Inflammatory macrophage (primary cell): ENCODE measurements at places on chromosomes 13 and 19.

DNA sequence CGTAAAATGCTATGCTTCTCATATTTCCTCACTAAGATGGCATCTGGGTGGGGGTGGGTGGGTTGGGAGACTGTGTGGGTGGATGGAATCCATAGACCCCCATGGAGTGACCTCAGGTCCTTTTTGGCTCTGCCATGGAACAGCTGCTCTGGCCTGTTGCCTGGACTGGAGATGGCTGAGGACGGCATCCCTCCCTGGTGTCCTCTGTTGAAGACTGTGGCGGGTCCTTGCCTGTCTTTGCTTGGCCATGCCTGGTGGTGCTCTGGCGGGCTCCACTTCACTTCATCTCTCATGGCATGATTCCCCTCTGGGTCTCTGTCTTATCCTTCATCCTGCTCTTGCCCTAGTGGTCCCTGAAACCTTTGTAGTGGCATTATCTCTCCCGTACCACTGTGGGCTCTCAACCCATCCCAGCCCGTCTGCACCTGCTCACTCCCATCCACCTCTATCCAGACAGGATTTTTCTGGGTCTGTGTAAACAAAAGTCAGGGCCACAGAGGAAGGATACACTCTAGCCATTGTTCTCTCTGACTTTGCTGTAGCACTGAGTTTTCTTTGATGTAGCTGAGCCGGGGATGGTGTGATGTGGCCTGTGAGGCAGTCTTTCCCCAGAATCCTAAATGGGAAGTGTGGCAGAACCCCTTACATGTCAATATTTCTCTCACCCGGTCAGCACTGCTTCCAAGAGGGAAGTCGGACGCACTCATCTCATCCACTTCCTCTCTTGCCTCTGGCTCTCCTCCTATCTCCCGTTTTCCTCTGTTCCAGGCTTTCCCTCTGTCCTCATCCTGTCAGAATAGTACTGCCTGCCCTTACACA lies 36.1 kb downstream of the WDFY2 start:
- peak; percentile 42 for DNase-seq

DNA sequence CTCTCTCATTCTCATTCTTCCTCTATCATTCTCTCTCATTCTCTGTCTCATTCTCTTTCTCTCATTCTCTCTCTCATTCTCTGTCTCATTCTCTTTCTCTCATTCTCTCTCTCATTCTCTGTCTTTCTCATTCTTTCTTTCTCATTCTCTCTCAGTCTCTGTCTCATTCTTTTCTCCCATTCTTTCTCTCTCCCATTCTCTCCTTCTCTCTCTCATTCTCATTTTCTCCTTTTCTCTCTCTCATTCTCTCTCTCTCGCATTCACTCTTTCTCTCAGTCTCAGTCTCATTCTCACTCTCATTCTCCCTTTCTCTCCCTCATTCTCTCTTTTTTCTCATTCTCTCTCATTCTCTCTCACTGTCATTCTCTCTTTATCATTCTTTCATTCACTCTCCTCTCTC lies 152.0 kb upstream of the UQCRFS1 start:
- DNase-seq = no peak

DNA sequence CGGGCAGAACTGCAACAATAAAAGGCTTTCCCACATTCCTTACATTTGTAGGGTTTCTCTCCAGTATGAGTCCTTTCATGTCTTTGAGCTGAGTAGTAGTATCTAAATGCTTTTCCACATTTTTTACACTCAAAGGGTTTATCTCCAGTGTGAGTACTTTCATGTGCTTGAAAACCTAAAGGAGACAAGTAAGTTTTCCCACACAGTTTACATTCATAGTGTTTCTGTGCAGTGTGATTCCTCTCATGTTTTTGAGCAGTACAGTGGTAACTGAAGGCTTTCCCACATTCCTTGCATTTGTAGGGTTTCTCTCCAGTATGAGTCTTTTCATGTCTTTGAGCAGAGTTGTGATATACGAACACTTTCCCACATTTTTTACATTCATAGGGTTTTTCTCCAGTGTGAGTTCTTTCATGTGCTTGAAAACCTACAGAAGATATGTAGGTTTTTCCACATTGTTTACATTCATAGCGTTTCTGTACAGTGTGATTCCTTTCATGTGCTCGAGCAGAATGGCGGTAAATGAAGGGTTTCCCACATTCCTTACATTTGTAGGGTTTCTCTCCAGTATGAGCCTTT lies 47.0 kb downstream of the ZNF44 start:
- no peak for DNase-seq

- DNase-seq = no peak
Measured at GRCh38 chr19:37565370-37565669, 29.3 kb downstream of the ZNF571 start.

DNA sequence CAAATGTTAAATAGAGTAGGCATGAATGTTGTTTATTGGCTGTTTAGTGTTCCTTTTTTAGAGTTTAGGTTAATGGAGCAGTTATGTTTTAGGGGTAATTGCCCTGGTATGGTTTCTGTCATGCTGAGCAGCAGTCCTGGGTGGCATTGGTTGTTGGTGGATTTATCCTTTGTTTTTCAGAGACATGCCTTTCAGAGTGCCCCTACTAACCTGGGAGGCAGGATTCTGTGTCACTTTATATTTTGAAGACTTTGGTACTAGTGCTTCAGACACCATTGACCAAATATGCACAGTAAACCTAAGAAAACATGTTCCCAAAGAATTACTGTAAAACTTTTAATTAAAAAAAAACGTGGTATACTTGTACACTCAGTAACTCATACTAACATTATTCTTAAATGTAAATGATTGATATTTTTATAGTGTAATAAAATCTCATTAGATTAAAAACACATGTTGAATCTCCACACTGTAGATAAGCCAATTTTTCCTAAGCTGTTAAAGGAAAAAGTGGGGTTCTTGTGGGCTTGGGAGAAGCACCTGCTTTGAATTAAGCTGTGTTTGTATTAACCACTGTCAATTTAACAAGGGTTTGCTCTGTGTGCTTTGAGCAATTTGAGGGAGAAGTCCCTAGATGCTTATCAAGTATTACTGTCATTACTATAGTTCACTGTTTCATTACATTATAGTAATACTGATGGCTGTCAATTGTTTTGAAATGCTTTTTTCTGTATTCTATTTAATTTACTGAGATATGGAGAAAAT lies 133.2 kb downstream of the LMO7 start:
- DNase-seq = no peak

GRCh38 chr19:750640-751423 lies at the start of gene MISP:
TSS of gene MISP (plus strand) at chr19:751112. CDS start at chr19:756947, 5,835 bp downstream.
- DNase-seq = no peak

GRCh38 chr19:7926021-7926726 lies at the start of gene CTXN1:
TSS of gene CTXN1 (minus strand) at chr19:7926135. CDS start at chr19:7925538, 597 bp downstream.
- DNase-seq = peak; percentile 67

DNA sequence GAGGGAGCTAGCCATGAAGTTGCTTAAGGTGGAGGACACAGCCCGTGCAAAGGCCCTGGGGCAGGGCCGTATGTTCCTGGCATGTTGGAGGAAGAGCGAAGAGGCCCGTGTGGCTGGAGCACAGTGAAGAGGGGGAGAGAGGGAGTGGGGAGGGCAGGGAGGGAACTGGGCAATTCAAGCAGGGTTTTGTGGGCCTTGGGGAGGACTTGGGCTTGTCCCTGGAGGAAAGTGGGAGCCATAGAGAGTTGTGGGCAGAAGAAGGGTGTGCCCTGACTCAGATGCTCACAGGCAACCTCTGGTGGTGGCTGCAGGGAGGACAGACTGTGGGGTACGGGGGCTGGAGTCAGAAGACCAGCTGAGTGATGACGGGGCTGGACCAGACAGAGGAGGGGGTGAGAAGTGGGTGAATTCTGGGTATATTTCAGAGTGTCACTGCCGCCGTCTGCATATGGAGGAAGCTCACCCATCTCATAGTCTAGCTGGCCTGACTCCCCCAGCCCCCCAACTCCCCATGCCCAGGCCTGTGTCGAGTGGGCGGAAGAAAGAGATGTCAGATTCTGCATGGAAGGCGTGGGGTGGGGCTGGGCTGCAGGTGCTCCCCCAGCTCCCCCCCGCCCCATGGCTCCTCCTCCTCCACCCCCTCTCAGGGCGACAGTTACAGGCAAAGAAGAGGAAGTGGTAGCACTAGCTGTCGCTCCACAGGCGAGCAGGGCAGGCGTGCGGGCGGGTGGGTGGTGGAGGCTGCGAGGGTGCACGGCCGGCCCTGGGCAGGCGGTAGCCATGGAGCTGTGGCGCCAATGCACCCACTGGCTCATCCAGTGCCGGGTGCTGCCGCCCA lies at the start of gene VAV1:
Gene VAV1, plus strand, starts transcription at position 681 of the 838 bp plus-strand sequence. Its CDS starts 100 bp downstream, at position 781.
- DNase-seq = peak; percentile 94

GRCh38 chr13:59538512-59538911 lies 625.2 kb downstream of the DIAPH3 start:
- no peak for DNase-seq

DNA sequence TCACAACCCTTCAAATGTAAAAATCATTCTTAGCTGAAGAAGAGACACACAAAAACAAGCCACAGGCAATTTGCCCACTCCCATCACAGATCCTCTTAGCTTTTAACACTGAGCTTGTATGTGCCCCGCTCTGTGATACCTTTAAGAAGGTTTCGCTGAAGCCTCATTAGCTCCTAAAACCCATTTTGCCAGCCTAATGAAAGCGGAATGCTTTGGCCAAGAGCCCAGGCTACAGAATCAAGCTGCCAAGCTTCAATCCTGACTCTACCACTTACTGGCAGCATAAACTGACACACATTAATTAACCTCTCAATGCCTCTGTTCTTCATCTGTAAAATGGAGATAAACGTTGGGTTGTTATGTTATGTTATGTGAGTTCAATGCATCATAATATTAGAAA lies 10.5 kb downstream of the ZNF112 start:
- no peak for DNase-seq

- DNase-seq = no peak
Measured at GRCh38 chr19:15170345-15170744, 30.4 kb downstream of the NOTCH3 start.

DNA sequence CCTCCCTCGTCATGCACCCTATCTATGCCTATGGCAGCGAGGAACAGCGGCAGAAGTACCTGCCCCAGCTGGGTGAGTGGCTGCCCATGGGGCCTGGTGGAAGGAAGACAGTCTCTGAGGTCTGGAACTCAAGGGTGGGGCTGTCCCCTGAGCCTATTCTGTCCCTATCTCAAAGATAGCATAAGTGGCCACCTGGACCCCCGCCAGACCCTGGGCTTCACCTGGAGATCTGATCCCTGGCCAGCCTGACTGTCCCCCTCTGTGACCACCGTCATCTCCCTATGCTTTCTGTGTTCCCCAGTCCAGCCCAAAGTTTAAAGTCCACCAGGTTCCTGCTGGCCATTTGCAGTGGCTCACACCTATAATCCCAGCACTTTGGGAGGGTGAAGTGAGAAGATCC lies 2.6 kb downstream of the GCDH start:
- no peak for DNase-seq

DNA sequence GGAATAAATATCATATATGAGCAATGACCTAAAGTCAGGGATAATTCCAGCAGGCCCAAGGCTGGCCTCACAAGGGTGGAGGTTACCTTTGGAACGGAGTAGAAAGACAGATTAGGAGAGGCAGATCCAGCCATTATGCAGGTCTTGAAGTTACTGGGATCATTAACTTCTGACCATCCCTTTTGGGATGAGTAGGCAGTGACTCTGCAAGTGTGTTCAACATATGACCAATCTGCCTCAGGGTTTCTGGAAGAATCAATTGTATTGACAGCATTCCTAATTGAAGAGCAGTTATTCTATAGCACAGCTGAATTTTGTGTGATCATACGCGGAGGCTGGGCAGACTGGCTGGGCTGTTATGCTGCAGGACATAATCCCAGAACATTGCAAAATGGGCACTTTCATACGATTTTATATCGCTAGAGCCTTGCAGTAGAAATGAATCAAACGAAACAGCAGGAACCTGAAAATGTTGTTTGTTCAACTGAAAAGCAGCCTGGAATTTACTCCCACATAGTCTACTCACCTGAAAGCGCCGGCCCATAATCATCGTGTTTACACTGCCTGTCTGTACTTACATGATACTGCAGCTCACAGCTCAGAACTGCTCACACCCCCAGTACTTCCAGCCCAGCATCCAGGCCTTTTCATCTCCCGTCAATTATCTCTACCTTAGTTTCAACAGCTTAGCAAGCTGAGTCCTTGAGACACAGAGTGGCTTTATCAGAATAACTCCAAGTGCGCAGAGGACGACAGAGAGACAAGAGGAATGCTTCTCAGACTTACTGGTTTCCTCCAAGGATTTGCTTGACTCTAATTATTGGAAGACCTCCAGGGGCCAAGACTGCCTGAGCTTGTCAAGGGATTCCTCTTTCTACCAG lies 556.1 kb downstream of the EFNB2 start:
- DNase-seq = no peak

DNA sequence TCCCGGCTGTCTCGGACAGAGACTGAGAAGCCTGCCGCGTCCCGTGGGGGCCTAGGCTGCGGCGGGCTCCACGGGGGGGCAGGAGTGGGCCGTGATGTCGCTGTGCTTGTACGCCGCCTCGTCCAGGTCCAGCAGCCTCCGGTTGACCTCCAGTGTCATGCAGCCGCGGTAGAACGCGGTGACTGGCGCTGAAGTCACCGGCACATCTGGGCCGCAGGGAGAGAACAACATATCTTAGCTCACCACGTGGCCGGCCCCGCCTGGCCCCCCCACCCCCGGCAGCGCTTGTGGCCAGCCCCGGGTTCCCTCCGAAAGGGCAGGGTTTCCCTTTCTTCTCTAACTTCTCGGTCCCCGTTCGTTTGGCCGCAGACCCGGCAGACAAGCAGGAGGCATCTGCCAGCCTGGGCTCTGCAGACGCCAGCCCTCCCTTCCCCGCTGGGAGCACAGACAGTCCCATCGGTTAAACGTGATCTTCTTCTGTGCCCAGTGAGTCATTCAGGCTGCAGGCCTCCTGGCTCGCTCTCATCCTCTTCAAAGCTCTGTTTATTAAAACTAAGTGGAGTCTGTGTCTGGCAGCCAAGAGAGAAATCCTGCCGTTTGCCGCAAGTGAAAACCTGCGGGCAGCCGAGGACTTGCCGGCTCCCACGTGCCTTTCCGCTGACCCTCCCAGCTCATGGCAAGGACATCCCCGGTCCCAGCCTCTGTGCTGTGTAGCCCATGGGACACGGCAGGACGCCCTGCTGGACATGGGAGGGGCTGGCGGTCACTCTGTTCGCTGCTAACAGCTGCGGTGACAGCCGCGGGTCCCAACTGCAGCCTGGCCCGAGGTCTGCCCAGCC lies 42.8 kb downstream of the GAS6 start:
- DNase-seq = no peak

- DNase-seq = no peak
Measured at GRCh38 chr19:34574704-34575103, 93.1 kb downstream of the WTIP start.

- DNase-seq = no peak
Measured at GRCh38 chr19:28019371-28019770, 1193.6 kb downstream of the UQCRFS1 start.

- DNase-seq = no peak
Measured at GRCh38 chr13:108597943-108598342, 31.5 kb upstream of the MYO16 start.

DNA sequence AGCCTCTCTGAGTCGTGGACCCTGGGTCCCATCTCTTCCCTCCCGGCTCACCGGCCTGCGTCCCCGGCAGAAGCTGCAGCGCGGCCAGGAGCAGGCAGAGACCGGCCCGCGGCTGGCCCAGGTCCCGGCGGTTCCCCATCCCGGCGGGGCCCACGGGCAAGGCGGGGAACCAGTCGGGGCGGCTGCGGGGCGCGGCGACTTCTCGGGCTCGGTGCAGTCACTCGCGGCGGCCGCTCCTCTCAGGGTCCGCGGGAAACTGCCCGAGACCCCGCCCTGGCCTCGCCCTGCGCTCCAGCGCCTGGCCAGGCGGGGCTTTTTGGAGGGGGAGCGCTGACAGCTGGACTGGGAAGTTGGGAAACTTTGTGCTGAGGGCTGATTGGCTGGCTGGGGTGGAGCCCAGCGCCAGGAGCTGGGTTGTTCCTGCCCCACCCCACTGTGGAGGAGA lies at the start of gene COL5A3:
Gene COL5A3, minus strand, starts transcription at position 258 of the 445 bp plus-strand sequence. Its CDS starts 119 bp downstream, at position 139.
- DNase-seq = no peak

GRCh38 chr19:50191216-50191615 lies 12.2 kb upstream of the MYH14 start:
- DNase-seq = no peak

- no peak for DNase-seq
Measured at GRCh38 chr13:19664481-19665230, 31.2 kb downstream of the MPHOSPH8 start.
